ENCODE measurements at places on chromosomes 13 and 19.
A peak's percentile ranks its signal among the peaks of the same experiment; 100 is the strongest.

- DNase-seq: no peak
These were observed 222.8 kb downstream of the PCDH20 start for GRCh38 chr13:61192826-61193225.

GRCh38 chr13:84380866-84381265, 498.6 kb upstream of the SLITRK1 start:
- no peak for DNase-seq

- DNase-seq: no peak
These were observed 415.0 kb downstream of the FOXO1 start for GRCh38 chr13:40251343-40252032.

DNA sequence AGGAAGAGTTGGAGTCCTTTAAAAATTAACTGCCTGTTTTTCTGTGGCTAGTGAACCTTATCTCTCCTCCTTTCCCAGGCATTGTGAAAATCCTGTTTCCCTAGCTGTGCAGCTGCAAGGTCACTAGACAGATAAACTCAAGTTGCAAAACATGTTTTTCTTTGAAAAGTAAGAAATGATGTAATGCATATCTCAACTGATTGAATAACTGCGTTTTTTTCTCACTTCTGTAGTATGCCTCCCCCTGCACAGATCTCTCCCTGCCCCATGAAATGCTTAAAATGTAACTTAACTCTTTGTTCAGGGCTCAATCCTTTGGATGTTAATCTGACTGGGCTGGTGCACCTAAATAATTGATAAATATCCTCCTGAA, 27.7 kb upstream of the CYSLTR2 start:
- DNase-seq: peak; percentile 28

- DNase-seq: no peak
These were observed 267.1 kb downstream of the KLF5 start for GRCh38 chr13:73325723-73326558.

DNA sequence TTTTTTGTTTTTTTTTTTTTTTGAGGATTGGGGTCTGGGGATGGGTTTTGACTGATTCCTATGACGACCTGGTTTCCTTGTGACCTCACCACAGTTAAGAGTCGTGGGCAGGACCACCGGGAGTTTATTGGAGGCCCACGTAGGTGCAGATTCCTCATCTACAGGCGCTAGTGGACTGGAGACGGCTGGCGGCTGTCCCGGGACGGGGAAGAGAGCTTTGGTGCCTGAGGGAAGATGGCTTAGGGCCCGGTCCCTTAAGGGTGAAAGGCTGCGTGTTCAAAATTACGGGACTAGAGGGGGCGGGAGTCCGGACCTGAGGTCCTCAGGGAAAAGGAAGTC, 682 bp upstream of the TEAD2 start:
- DNase-seq: no peak

- DNase-seq: no peak
These were observed 8.1 kb downstream of the NKPD1 start for GRCh38 chr19:45152504-45153338.

- DNase-seq: no peak
These were observed 50.4 kb downstream of the GPR12 start for GRCh38 chr13:26710166-26710565.

- no peak for DNase-seq
These were observed 12.2 kb downstream of the SUGP2 start for GRCh38 chr19:19021115-19021514.

GRCh38 chr13:91889641-91890040, 491.2 kb downstream of the GPC5 start:
- DNase-seq: no peak

DNA sequence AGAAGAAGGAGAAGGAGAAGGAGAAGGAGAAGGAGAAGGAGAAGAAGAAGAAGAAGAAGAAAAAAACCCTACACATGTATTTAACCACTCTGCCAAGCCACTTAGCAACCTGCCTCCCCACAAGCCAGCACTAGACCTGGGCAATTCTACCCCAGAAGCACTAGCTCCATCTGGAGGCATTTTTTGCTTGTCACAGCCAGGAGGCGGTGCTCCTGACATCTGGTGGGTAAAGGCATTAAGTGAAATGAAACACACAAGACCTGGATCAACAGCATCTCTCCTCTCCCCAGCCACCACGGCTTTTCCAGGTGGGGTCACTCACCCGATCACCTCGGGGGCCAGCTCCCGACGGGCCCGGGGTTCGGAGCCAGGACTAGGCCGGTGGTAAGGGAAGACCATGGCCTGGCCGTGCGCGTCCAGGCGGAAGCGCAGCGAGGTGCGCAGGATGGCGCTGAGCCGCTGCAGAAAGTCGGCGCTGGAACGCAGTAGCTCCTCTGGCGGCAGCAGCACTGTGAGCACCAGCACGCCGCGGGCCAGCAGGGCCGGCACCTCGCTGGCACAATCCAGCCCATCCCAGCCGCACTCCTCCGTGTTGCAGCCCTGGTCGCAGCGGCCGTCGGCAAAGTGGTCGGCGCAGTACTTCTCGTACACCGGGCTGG, 26.9 kb downstream of the NOTCH3 start:
- no peak for DNase-seq

GRCh38 chr13:29435125-29435911, 160.2 kb downstream of the SLC7A1 start:
- DNase-seq: no peak

- no peak for DNase-seq
These were observed 929.1 kb downstream of the PCDH9 start for GRCh38 chr13:66301006-66301405.

- DNase-seq: no peak
These were observed 808 bp downstream of the DNMT1 start for GRCh38 chr19:10193790-10194499.

- peak; percentile 30 for DNase-seq
These were observed 9.3 kb upstream of the RANBP3 start for GRCh38 chr19:5987077-5987818.

- no peak for DNase-seq
These were observed 176.2 kb downstream of the RFC3 start for GRCh38 chr13:33994198-33994597.

GRCh38 chr19:49746206-49746958, 16.7 kb downstream of the TSKS start:
- DNase-seq: no peak

DNA sequence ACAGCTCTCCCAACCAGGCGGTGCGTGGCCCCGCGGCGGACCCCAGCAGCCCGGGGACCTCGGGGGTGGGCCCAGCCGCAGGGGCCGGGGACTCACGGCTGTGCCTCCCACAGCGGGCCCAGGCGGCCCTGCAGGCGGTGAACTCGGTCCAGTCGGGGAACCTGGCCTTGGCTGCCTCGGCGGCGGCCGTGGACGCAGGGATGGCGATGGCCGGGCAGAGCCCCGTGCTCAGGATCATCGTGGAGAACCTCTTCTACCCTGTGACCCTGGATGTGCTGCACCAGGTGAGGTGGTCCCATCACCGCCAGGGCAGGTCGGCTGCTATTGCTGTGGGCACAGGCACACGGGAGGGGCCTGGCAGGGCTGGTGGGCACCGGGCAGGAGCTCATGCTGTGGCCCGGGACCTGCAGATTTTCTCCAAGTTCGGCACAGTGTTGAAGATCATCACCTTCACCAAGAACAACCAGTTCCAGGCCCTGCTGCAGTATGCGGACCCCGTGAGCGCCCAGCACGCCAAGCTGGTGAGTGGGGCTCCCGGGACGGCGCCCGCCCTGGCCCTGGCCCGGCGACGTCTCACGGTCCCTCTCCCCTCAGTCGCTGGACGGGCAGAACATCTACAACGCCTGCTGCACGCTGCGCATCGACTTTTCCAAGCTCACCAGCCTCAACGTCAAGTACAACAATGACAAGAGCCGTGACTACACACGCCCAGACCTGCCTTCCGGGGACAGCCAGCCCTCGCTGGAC, 7.3 kb downstream of the PTBP1 start:
- DNase-seq: no peak

DNA sequence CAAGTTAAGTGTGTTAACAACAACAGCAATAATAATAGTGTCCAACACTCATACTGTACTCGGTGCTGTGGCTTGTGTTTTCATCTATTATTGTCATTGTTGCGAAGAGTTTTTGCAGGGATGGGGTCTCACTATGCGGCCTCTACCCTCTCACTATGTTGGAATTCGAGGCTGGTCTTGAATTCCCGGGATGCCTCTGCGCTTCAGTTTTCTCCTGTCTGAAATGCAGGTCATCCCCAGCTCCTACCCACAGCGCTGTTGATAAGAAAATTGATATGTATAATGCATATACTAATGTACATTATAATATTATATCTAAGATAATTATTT, 4.9 kb upstream of the SBK3 start:
- no peak for DNase-seq

DNA sequence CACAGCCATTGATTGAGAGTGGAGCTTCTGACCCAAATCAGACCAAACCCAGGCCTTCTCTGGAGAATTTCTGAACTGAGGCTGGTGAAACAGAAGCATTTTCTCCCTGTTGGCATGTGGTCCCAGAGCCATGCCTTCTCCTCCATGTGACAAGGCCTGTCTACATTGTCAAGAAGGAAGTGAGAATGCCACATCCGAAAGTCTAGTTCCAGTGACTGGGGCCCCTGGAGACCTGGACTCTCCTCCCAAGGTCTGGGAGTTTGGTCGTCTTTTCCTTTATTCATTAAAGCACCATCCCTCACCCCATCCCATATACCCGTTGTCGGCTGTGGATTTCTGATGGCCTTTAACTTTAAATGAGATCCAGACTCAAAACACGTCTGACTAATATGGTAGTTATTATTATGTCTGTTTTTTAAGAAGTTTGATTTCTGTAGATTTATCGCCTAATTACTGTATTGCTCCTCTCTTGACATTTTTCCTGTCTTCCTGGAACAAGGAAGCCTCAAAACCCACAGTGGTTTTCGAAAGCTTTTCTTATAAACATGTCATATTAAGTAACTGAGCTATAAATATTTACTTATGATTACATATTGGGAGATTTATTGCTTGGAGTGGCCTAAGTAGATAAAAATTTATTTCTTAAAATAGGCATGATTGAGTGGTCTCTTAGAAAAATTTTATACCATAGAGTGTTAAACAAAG, 128.3 kb upstream of the FRY start:
- no peak for DNase-seq

DNA sequence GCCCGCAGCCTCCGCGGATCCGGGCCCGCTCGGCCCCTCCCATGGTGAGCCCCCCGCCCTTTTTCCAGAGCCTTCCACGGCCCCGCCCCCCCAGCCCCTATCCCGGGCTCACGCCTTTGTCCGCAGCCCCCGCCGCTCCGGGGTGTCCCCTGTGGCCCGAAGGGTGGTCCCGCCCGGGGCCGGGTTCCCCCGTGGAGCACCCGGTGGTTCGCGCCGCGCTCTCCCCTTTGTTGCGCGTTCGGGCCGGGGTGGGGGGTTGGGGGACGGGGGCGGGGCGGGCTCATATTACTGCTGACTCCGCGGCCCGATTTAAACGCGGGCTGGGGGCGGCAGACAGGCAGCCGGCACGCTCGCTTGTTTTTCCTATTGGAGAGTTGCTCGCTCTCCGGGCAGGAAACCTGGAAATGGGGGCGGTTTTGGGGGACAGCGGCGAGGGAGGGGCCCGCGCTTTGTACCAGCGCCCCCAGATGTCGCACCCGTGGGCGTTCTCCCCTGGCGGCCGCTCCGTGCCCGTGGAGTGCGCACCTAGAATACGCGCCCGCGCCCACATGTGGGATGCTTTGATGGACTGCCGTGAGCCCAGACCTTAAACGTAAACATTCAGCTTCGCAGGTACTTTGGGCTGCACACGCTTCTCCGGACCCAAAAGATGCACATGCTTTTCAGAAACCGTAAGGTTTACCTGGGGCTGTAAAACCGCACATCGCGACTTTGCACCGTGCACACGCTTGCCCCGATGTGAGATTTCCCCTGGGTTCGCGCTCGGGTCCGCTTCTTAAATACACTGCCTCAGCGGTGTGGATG, 699 bp downstream of the PTOV1 start:
- DNase-seq: no peak

DNA sequence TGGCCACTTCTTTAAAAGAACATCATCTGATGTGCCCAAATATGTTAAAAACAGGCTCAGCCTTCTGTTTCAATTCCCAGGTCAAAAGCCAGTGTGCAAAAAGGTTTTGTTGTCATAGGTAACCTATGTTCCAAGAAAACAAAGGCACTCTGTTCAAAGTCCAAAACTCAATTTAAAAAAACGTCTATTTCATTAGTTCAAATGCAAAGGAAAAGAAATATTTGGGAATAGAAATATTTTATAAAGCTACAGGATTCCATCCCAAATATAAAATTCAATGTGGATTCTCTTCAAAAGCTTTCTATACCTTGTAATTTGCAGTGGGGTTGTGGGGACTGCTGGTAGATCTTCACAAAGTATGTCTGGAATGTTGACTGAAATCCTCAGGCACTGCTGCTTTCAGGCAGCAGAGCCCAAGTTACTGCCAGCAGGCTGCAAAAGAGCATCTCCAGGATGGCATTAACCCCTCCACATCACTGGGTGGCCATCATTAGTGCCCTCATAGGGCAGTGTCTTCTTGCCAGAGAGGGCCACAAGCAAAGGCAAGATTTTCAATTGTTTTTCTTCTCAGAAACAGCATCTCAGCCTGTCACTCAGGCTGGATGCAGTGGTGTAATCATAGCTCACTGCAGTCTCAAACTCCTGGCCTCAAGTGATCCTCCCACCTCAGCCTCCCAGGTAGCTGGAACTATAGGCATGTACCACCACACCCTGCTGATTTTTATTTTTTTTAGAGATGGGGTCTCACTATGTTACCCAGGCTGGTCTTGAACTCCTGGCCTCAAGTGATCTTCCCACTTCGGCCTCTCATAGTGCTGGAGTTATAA, 22.8 kb upstream of the STK24 start:
- DNase-seq: no peak

DNA sequence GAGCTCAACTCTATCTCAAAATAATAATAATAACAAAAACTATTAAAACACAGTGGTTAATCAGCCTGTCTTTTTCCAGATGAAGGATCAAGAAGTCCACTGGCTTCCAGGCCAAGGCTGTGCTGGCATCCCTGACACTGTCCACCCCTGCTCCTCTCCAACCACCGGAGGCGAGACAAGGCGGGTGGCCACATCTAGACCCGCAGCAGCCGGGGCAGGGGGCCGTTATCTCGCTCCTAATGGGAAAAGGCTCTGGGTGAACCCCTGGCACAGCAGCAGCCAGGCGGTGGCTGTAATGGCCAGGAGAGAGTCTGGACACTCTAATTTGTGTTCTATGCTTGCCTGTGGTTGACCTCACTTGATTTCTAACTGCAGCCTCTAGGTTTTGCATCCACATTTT, 158.0 kb upstream of the SOX1 start:
- DNase-seq: no peak

DNA sequence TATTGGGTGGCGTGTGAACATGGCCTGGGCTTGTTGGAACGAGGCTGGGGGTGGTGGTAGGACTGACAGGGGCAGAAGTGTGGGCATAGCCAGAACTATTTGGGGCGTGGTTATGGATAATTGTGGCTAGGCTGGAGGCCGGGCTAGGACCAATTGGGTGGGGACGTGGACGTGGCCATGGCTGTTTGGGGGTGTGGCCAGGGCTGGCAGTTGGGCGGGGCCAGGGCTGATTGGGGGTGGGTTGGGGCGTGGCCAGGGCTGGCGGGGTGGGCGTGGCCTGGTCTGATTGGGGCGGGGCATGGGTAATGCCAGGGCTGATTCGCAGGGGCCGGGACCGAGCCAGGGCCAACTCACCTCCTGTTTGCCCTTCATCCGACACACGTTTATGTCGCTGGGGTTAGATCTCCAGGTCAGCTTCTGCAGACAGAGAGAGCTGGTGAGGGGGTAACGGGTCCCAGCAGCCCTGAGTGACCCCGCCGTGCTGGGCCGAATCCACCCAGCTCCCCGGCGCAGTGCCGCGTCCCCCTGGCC, 2.8 kb downstream of the SEMA6B start:
- no peak for DNase-seq
